ENCODE measurements at places on chromosomes 6 and 20.
A peak's percentile ranks its signal among the peaks of the same experiment; 100 is the strongest.

DNA sequence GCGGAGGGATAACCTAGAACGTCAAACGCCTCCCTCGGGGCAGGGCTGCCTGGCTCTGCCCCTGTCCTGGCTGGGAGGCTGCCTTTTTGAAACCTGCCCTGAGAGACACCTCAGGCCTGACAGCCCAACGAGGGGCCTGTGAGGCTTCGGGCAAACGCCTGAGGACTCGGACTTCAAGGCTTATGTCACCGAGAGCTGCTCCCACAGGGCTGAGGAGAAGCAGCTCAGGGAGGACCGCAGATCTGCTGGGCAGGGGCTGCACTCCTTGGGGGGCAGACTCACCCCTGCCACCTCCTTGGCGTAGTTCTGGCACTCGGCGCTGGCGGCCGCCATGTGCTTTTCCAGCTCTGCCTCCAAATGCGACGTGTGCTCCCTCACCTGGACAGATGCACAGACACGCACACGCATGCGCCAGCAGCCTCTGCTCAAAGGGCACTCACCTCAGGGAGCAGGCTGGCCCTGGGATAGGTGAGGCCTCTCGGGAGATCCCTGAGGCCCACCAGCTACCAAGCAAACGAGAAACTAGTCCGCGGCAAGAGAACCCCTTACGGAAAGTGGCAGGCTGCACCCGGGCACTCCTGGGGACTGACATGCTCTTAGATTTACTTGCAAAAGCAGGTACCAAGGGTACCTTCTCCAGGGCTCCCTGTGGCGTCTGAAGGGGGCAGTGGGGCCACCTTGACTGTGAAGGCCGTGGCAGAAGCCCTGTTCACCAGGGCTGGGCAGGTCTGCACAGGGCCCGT, 49.6 kb downstream of the DSTN start:
- DNase-seq = peak; percentile 50

DNA sequence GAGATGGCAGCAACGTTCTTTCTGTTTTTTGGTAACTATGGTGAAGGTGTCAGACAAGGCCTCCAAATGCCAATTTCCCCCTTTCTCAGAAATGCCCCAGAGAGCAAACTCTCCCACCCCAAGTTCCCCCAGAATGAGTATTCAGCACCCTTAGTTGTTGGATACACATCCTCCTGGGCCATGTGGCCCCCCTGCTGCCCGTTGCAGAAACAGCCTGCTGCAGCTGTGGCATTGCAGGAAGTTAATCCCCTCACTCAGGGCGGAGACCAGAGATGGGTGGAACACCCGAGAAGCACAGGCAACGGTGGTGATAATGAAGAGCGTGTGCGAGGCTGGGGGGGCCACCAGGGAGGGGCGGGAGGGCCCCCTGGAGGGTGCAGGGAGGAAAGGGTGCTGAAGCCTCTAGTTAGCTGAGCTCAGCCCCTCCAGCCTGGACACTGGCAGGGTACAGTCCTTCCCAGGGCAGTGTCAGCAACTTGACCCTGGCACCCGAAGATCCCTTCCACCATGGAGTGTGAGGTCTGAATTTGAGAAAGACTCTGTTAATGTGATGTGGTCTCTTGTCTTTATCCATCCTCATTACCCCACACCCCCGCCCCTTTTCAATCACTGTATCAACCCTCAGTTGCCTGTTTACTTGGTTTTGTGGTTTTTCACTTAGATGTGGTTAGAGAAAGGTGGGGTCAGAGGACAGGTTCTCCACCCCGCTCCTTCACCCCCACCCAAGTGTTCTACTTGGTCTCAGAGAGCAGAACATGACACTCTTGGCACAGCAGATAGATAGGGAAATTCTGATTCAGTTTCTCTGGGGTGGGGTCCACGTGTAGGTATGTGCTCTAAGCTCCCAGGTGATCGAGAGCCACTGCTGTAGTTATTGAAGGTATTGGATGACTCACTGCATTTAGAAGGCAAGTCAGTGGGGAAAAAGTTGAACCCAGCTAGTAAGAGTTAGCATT, 208.8 kb upstream of the SUPT3H start:
- DNase-seq = no peak

GRCh38 chr6:162178666-162179065, 548.9 kb downstream of the PRKN start:
- no peak for DNase-seq

- DNase-seq = no peak
Observed at GRCh38 chr6:91796603-91797002, 1209.7 kb upstream of the MAP3K7 start.

GRCh38 chr6:117818449-117818848, 88.6 kb upstream of the SLC35F1 start:
- DNase-seq = no peak

- DNase-seq = no peak
Observed at GRCh38 chr6:136784910-136785746, 7.1 kb downstream of the MAP3K5 start.

DNA sequence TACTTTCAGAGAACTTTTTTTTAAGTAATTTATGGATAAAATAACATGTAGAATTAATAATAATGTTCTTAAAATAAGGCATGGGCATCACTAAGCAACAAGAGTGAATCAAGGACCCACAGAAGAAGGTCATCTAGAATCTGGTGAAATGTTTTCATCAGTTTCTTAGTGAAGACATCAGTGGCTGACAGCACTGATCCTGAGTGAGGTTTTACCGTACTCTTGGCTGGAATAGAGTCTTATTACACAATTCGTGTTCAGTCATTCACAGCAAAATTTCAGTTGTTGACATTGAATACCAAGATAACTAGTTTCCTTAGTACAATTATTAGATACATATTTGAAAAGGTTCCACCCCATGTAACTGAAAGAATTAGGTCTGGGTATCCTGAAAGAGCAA, 140.4 kb downstream of the C6orf58 start:
- DNase-seq = no peak

- DNase-seq = no peak
Observed at GRCh38 chr6:143362192-143362558, 88.3 kb downstream of the ADAT2 start.

DNA sequence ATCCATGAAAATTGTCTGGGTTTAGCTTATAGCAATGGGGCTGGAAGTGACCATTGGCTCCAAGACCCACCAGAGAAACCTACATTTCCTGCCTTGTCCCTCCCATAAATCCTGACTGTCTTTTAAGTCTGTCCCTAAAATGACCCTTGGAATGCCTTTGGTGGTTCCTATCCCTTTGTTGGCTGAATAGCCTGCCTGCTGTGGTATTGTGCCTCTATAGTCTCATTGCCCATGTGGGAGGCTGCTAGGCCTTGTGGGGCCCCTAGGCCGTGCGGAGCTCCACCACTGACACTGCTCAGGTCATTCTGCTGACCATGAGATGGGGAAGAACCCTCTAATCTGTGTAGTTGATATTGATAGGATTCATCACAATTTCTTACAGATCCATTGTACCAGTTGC, 43.3 kb downstream of the SCP2D1 start:
- DNase-seq = no peak

DNA sequence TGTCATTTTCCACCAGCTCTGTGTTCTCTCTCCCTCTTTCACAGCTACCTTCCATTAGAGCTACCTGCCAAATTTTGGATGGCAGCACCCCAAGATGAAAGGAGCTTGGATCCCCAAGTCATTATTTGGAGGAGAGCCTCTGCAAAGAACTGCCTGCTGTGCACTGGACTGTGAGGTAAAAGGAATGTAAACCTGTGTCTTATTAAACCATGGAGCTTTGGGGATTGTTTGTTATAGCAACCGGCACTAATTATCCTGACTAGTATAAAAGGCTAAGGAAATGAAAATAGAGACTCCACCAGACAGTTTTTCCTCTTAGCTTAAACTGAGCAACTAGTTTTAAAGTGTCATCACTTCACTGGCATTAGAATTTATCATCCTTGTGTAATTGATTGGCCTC, 191.6 kb upstream of the DTNBP1 start:
- no peak for DNase-seq

- no peak for DNase-seq
Observed at GRCh38 chr20:41245086-41245707, 72.3 kb downstream of the ZHX3 start.

DNA sequence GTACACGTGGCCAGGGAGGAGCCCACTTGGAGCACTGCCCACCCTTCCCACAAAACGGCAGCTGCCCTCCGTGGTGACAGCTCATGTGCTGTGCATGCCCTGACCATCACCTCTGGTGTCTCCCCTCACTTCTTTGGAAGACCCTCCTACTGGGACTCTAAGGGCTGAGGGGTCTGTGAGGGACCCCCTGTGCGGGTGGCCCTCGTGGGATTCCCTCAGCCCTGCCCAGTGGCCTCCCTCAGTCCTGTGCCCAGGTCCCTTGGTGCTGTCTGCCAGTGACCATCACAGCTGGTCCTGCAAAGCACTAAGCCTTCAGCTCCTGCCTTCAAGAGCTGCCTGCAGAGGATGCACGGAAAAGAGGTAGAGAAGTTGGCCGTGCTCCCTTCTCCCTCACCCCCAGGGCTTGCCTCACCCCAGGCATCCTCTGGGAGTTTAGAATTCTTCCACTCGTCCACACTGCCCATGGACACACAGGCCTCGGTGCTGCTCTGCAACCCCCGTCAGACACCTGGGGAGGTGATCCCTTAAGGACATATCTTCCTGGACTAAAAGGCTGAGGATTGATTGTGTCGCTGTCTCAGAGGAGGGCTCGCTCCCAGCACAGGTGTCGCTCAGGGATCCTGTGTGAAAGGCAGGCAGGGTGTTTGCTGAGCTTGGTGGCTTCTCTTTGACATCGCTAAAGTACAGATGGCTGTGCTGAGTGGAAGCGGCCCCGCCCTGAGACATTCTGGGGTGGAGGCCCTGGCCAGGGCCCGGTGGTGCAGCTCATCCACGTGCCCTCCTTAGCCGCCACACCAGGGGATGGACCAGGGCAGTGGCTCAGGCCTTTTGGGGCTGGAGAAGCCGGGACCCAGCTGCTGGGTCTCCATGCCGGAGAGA, 119.5 kb upstream of the FRMD1 start:
- no peak for DNase-seq

DNA sequence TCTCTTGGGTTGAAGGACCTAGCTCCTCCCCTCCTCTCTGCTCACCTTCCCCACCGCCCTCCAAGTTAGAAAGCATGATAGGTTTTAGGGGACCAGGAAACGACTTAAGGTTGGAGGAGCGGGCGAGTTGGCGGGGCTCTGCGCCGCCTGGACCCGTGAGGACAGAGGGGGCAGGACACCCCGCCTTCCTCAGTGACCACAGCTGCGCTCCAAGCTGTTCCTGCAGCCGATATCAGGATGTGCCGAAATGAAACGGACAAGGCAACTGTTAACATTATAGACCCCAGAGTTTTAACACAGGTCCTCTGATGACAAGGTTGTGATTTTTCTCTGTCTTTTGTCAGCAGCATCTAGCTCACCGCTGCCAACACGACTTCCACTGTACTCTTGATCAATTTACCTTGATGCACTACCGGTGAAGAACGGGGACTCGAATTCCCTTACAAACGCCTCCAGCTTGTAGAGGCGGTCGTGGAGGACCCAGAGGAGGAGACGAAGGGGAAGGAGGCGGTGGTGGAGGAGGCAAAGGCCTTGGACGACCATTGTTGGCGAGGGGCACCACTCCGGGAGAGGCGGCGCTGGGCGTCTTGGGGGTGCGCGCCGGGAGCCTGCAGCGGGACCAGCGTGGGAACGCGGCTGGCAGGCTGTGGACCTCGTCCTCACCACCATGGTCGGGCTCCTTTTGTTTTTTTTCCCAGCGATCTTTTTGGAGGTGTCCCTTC, at the start of gene GRM1:
Gene GRM1 (plus strand): TSS at position 212 of the 722 bp plus-strand sequence. CDS start 456 bp downstream, at position 668.
- peak; percentile 78 for DNase-seq

DNA sequence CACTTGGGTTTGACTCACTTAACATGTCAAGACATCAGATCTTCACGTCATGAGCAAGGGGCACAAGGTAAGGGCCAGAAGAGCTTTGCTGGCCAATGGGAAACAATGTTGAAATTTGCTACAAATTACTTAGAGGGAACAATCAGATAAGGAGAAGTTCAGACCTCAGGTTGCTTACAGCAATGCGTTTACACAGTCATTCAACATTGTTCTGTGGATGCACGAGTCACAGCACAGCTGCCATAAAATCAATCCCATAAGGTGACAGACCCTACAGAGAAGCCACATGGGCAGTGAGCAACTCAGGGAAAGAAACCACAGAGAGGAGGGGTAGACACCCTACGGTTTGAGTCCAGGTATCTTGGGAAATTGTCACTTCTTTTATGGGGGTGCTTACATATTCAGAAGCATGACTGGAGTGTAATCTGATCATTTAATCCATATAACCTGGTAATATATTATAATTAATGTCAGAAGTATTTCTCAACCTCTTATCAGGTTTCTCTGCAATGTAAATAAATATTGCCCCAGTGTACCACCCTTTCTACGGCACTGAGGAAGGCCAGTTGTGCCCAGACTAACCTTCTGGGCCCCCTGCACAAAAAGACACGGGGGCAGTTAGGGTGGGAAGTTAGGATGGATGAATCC, 2.3 kb upstream of the SLC22A2 start:
- DNase-seq = no peak

- DNase-seq = no peak
Observed at GRCh38 chr6:15378866-15379265, 133.0 kb downstream of the JARID2 start.

- no peak for DNase-seq
Observed at GRCh38 chr6:84926189-84927155, 162.1 kb upstream of the TBX18 start.

- DNase-seq = no peak
Observed at GRCh38 chr6:54578261-54578660, 268.3 kb upstream of the FAM83B start.

DNA sequence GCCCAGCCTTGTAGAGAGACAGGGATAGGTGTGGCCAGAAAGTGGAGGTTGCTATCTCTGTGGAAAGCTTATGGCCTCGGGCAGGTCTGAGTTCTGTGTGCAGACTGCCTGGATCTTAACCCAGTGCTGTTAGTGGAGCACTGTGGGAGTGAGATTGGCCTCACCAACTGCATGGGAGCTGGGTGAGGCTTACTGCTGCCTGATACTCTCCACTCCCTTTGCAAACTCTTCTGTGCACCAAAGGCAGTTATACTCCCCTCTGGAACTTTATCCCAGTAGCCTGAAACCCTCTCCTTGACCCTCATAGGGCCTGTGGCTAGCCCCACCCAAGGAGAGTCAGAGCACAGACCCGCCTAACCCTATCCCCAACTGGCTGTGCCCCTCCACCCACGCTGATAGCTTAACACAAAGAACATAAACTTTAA, 41.4 kb upstream of the PKIB start:
- DNase-seq = no peak

GRCh38 chr20:22404419-22405170, 179.8 kb downstream of the FOXA2 start:
- DNase-seq = no peak

- DNase-seq = no peak
Observed at GRCh38 chr6:166003569-166003968, 164.1 kb downstream of the TBXT start.

- DNase-seq = no peak
Observed at GRCh38 chr6:125236536-125237327, 65.0 kb downstream of the HDDC2 start.

DNA sequence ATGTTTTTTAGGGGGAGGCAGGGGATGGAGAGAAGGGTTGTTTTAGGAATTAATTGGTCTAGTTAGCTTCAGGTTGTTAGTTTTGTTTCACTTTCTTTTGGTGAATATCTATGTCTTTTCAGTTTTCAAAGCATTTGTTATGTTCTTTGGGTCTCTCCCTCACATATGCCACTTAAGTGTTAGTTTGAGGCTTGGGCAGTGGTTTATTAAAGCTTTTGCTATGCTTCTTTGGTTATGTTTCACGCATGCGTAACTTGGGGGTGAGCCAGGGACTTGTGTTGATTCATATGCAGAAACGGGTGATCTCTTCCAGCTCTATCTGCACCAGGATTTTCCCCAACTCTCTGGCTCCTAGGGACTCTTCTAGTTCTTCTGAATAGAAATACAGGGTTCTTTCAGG, 11.4 kb upstream of the MMS22L start:
- no peak for DNase-seq

GRCh38 chr6:42166444-42167141, 6.6 kb upstream of the GUCA1A start:
- DNase-seq = peak; percentile 68

Measured in posterior cingulate gyrus (tissue), 11 donors.